ENCODE measurements at places on chromosomes 1 and 21.

DNA sequence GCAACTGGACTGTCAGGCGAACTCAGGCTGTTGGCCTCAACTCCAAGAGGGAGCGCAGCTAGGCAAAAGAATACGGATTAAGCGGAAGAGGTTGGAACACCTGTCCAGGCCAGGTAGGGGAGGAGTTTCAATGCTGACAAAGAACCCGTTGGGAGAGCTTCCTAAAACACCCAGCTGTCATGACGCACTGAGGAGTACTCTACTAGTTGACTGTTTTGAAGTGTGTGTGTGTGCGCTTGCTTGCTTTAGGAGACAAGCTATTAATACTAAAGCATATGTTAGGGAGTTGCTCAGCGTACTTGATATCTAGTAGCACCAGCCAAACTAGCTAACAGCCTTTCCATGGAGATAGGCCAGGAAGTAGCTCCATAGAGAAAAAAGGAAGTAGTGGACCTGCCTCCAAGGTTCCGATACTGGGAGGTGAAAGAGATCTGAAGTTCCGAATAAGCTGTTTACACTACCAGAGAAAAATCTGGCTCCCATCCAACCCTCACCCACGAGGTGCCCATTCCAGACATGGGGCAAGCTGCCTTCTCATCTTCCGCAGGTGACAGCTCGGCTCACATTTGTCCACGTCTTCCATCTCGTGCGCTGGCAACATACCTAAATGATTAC lies 974 bp upstream of the FNBP1L start:
- peak overlapping the region; percentile 92 for H3K4me3 ChIP-seq
- H3K4me1 ChIP-seq, result peaks cover 39% of the 10 kb centered on the region
- H3K27me3 ChIP-seq, result no peaks in the 10 kb centered on the region
- DNase-seq, result no peak
- peak overlapping the region; percentile 69 for H3K27ac ChIP-seq

- peaks cover 16% of the 10 kb centered on the region for H3K4me1 ChIP-seq
- no peak overlapping the region for H3K27ac ChIP-seq
- H3K4me3 ChIP-seq, result no peak overlapping the region
Observed at GRCh38 chr21:42560517-42561179, 47.0 kb downstream of the SLC37A1 start.

- DNase-seq, result no peak
- no peak overlapping the region for H3K4me3 ChIP-seq
- H3K4me1 ChIP-seq, result no peaks in the 10 kb centered on the region
- H3K27ac ChIP-seq, result no peak overlapping the region
- H3K36me3 ChIP-seq, result no peaks in the 10 kb centered on the region
Observed at GRCh38 chr1:184116287-184116686, 64.8 kb downstream of the TSEN15 start.

DNA sequence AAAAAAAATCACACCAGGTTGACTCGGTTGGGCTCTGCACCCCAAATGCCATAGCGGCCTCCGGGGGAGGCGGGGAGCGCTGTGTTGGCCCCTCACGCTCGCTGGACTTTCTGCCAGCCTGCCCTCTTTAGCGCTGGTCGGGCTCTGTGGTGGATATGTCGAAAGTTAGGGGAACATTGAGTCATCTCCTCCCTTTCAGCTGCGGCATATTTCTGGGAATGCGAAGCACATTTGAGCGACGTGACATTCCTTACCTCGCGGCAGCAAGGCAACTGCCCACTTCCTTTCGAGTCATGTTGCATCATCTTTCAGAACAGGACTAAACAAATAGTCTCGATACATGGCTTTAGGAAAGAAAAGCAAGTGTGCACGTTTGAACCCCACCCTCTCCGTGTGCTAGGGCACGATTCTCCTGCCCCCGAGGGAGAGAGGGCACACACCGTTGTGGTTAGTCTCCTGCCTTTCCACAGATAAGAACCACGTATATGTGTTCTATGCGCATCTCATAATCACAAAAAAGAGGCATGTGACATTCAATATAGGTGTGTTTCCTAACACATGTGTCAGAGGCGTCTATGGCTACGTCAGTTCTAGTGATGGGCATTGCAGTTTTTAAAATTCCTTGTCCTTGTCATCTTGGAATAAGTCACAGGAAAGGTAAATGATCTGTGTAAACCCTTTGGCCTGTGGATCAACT lies 105.9 kb upstream of the SLC45A1 start:
- no peak overlapping the region for H3K4me3 ChIP-seq
- H3K27ac ChIP-seq, result peak overlapping the region; percentile 30
- H3K27me3 ChIP-seq, result no peaks in the 10 kb centered on the region

DNA sequence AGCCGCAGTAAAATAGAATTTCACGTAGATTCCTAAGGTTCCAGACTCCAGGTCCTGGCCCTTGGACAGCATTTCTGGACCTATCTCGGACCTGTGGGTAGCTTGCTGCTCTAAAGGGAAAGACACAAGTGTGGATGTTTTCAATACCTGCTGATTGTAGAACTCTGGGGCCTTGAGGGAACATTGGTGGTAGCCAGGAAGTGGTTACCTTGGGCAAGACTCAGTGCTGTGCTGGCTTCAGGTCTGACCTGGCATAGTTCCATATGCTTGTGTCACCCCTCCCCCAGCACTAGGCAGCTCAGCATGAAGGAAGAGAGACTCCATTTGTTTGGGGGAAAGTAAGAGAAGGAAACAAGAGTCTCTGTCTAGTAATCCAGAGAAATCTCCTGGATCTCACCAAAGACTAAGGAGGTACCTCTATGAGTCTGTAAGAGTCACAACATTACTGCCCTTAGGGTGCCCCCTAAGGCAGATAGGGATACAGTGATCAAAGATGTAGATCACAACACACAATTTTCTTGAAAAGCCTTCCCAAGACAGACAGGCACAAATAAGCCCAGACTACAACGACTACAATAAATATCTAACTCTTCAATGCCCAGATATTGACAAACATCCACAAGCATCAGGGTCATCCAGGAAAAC lies 398.8 kb downstream of the TGFB2 start:
- H3K4me1 ChIP-seq, result no peaks in the 10 kb centered on the region
- no peaks in the 10 kb centered on the region for H3K27me3 ChIP-seq
- no peak for DNase-seq
- H3K36me3 ChIP-seq, result no peaks in the 10 kb centered on the region

DNA sequence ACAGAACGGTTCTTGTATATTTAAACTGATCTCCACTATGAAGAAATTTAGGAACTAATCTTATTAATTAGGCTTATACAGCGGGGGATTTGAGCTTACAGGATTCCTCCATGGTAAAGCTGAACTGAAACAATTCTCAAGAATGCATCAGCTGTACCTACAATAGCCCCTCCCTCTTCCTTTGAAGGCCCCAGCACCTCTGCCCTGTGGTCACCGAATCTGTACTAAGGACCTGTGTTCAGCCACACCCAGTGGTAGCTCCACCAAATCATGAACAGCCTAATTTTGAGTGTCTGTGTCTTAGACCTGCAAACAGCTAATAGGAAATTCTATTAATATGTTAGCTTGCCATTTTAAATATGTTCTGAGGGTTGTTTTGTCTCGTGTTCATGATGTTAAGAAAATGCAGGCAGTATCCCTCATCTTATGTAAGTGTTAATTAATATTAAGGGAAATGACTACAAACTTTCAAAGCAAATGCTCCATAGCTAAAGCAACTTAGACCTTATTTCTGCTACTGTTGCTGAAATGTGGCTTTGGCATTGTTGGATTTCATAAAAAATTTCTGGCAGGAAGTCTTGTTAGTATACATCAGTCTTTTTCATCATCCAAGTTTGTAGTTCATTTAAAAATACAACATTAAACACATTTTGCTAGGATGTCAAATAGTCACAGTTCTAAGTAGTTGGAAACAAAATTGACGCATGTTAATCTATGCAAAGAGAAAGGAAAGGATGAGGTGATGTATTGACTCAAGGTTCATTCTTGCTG lies 147.2 kb downstream of the NR5A2 start:
- H3K4me1 ChIP-seq, result no peaks in the 10 kb centered on the region
- H3K4me3 ChIP-seq, result no peak overlapping the region
- H3K27me3 ChIP-seq, result no peaks in the 10 kb centered on the region
- DNase-seq, result no peak
- no peaks in the 10 kb centered on the region for H3K36me3 ChIP-seq

DNA sequence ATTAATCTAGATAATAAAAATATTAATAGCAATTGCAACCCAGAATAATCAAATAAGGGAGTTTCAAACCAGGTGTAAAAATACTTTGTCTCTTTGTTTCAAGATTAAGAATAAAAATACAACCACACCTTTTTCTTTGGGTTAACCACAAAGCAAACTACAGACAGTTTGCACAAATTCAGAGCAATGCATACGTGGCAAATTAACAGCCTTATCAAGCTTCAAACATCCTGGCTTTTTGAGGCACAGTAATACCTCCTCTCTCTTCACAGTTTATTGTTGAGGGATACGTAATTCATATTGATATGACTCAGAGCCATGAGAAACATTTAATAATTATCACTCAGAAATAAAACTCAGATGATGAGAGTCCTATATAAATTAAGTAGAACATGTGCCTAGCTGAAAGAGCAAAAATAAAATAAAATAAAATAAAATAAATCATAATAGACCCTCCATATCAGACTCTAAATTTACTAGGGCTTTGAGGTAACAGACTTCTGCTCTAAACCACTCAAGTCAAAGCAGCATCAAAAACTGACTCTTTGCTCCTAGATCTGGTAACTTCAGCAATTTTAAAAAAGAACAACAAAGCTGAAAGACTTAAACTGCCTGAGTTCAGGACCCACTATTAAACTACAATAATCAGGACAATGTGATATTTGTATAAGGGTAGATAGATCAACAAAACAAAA lies 11.4 kb downstream of the EDEM3 start:
- no peak overlapping the region for H3K27ac ChIP-seq
- H3K4me1 ChIP-seq, result no peaks in the 10 kb centered on the region
- no peaks in the 10 kb centered on the region for H3K36me3 ChIP-seq
- H3K27me3 ChIP-seq, result no peaks in the 10 kb centered on the region

- no peak overlapping the region for H3K4me3 ChIP-seq
- no peaks in the 10 kb centered on the region for H3K27me3 ChIP-seq
- H3K27ac ChIP-seq, result peak overlapping the region; percentile 31
- no peaks in the 10 kb centered on the region for H3K36me3 ChIP-seq
- peaks cover 60% of the 10 kb centered on the region for H3K4me1 ChIP-seq
Observed at GRCh38 chr1:208150833-208151458, 93.2 kb downstream of the PLXNA2 start.

DNA sequence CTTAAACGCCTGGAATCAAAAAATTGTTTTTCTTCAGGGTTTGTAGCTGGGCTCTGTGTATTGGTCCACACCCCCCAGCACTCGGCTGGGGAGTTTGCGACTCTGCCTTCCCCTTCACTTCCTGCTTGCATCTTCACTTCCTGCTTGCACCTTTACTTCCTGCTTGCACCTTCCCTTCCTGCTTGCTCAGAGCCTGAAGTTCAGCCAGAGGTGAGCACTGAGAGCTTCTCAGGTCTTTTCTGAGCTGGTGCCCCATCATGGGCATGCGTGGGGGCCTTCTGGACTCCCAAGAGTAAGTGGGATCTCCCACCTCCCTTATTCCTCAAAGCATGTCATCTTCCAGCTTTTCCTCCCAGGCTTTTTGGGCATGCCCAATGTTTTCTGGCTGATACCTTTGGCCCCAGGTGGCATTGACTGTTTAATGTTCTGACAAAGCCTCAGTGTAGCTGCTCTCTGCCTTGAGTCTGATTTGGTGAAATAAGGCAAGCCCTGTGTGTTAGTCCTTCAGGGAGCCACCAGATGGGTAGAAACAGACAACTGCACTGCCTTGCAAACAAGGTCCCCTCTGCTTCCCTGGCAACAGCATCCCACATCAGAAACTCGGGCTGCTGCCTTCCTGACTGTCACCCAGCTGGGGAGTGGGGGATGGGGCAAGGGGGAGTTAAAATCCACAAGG lies 3.5 kb downstream of the KRTAP10-2 start:
- H3K36me3 ChIP-seq, result no peaks in the 10 kb centered on the region
- H3K27ac ChIP-seq, result no peak overlapping the region
- no peaks in the 10 kb centered on the region for H3K4me1 ChIP-seq
- no peaks in the 10 kb centered on the region for H3K27me3 ChIP-seq

- no peaks in the 10 kb centered on the region for H3K27me3 ChIP-seq
- H3K27ac ChIP-seq, result no peak overlapping the region
- no peak for DNase-seq
Observed at GRCh38 chr1:76257823-76258222, 183.3 kb downstream of the ST6GALNAC3 start.

DNA sequence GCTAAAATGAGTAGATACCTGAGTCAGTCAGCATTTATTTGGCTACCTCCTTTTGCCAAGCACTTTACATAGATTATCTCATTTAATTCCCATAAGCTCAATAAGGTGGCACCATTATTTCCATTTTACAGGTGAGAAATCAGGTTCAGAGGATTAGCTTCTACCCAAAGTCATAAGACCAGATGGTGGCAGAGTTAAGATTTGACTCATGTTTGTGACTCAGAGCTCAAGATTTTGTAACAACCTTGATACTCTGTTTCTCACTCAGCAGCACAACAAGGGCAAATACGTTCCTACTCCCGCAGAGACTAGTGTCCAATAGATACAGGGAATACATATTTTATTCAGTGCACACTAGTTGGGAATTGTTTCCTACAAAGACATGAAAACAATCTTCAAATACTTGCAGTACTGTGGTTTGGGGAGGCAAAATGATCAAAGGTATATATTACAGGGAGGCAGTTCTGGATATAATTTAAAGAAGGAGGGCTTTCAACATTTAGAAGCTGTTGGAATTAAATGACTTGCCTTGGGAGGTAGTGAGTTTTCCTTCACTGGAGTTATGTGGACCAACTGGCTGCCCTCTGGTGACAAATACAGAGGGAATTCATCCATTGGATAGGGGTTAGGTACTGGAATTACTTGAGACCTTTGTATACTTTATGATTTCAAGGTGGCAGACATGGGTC lies 3.6 kb downstream of the LEPR start:
- peaks cover 36% of the 10 kb centered on the region for H3K36me3 ChIP-seq
- peak overlapping the region; percentile 24 for H3K27ac ChIP-seq
- peaks cover 22% of the 10 kb centered on the region for H3K4me1 ChIP-seq

DNA sequence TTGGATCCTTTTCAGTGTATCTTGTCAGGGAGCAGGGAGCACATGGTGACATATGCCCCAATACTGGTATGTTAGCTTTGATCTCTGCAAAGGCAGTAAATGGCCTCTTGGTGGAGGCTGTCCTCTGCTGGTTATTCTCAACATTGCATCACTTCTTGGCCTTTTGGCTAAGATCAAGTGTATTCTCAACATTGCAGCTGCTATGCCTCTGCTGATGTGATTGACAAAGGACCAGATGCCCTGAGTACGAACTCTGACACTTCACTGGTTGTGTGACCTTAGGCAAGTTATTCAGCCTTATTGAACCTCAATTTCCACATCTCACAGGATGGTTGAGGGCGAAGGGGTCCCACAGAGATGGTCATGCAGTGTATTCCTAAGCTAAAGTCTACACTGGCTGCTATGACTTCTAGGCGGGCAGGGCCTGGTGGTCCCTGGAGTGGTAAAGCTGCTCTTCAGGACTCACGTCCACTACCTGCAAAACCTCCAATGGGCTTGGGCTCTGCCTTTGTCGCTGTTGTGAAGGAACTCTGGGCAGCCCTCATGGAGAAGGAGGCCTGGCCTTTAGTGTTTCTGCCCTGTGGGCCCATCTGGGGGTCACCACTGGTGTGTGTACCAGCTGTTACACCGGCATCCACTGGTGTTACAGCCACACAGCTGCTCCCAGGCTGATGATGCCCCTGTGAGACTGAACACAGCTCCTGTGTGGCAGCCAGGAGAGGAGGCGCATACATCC lies 64.8 kb downstream of the DNTTIP2 start:
- H3K27ac ChIP-seq, result no peak overlapping the region
- H3K27me3 ChIP-seq, result no peaks in the 10 kb centered on the region
- peaks cover 44% of the 10 kb centered on the region for H3K4me1 ChIP-seq
- H3K4me3 ChIP-seq, result no peak overlapping the region
- no peaks in the 10 kb centered on the region for H3K36me3 ChIP-seq

- DNase-seq, result no peak
- no peaks in the 10 kb centered on the region for H3K36me3 ChIP-seq
- no peak overlapping the region for H3K4me3 ChIP-seq
- no peaks in the 10 kb centered on the region for H3K4me1 ChIP-seq
- H3K27ac ChIP-seq, result no peak overlapping the region
- H3K27me3 ChIP-seq, result no peaks in the 10 kb centered on the region
Observed at GRCh38 chr1:76901158-76901767, 34.0 kb downstream of the ST6GALNAC5 start.

Measured in esophagus squamous epithelium (tissue), 5 donors.